ENCODE measurements at places on chromosomes 4 and X.

GRCh38 chrX:98029861-98030260 lies 1146.2 kb downstream of the RPA4 start:
- no peak overlapping the region for H3K27ac ChIP-seq
- H3K4me1 ChIP-seq = no peaks in the 10 kb centered on the region
- DNase-seq = no peak
- H3K27me3 ChIP-seq = no peaks in the 10 kb centered on the region
- H3K4me3 ChIP-seq = no peak overlapping the region
- no peaks in the 10 kb centered on the region for H3K36me3 ChIP-seq

- H3K4me3 ChIP-seq = no peak overlapping the region
- no peaks in the 10 kb centered on the region for H3K4me1 ChIP-seq
- no peak overlapping the region for H3K27ac ChIP-seq
- H3K36me3 ChIP-seq = no peaks in the 10 kb centered on the region
Observed at GRCh38 chr4:93061826-93062225, 758.1 kb downstream of the GRID2 start.

- no peaks in the 10 kb centered on the region for H3K27me3 ChIP-seq
- H3K4me3 ChIP-seq = no peak overlapping the region
- no peaks in the 10 kb centered on the region for H3K4me1 ChIP-seq
- no peak for DNase-seq
- H3K36me3 ChIP-seq = no peaks in the 10 kb centered on the region
- no peak overlapping the region for H3K27ac ChIP-seq
Observed at GRCh38 chr4:155564880-155565279, 101.8 kb upstream of the GUCY1A1 start.

GRCh38 chr4:174523025-174523693 lies 871 bp upstream of the HPGD start:
- peaks cover 10% of the 10 kb centered on the region for H3K27me3 ChIP-seq
- peaks cover 4% of the 10 kb centered on the region for H3K4me1 ChIP-seq
- H3K36me3 ChIP-seq = peaks cover 2% of the 10 kb centered on the region
- H3K27ac ChIP-seq = peak overlapping the region; percentile 85

GRCh38 chrX:19886883-19887531 lies 393 bp downstream of the SH3KBP1 start:
- peaks cover 2% of the 10 kb centered on the region for H3K36me3 ChIP-seq
- H3K4me3 ChIP-seq = peak overlapping the region; percentile 78
- DNase-seq = no peak
- H3K27ac ChIP-seq = no peak overlapping the region
- H3K4me1 ChIP-seq = peaks cover 38% of the 10 kb centered on the region
- H3K27me3 ChIP-seq = no peaks in the 10 kb centered on the region

DNA sequence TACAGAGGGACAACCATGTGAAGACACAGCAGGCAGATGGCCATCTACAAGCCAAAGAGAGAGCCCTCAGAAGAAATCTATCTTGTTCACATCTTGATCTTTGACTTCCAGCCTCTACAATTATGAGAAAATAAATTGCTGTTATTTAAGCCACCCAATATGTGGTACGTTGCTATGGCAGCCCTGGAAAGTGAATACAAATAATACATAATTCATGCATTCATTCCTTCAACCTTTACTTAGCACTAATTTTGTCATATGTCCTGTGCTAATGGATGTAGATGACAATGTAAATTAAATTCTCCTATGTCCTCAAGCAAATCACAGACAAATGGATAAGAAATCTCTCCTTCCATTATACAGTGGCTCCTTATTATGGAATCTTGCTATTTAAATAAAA lies 361.6 kb downstream of the PACRGL start:
- no peak overlapping the region for H3K4me3 ChIP-seq
- H3K27me3 ChIP-seq = no peaks in the 10 kb centered on the region

DNA sequence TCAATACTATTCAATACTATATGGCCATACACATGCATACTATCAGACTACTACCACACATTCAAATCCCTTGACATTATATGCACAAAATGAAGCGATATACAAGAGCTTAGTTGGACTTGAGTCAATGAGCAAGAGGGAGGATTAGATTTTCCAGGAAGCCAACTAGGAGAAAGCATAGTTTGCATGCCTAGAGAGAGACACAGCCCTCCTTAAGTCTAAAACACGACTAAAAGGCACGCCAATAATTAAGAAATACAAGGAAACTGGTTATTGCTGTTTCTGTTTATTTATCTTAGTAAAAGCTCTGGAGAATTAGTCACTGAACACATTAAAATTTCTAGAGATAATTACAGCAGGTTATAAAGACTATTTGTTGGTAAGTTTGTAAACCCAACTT lies 21.8 kb downstream of the MBNL3 start:
- H3K4me1 ChIP-seq = no peaks in the 10 kb centered on the region
- H3K27me3 ChIP-seq = no peaks in the 10 kb centered on the region
- H3K36me3 ChIP-seq = no peaks in the 10 kb centered on the region
- H3K4me3 ChIP-seq = no peak overlapping the region
- no peak for DNase-seq
- no peak overlapping the region for H3K27ac ChIP-seq

GRCh38 chr4:76883147-76883546 lies 14.8 kb downstream of the SOWAHB start:
- no peak for DNase-seq
- H3K36me3 ChIP-seq = no peaks in the 10 kb centered on the region
- peaks cover 2% of the 10 kb centered on the region for H3K27me3 ChIP-seq
- H3K4me1 ChIP-seq = no peaks in the 10 kb centered on the region
- no peak overlapping the region for H3K4me3 ChIP-seq

DNA sequence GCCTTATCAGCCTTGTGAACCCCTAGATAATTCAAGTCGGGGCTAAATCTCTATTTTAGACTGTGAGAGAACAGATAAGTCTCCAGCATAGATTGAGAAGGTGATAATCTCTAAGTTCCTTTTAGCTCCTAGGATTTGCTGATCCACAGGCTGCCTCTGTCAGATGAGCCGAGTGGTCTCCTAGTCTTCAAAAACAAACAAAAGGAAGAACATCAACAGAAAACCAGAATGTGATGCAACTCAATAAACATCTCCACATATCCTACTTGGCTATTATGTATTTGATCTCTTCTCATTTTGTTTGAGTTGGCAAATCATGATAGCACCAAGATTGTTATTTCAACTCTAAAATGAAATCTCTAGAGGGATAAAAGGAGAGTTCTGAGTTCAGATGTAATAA lies 88.4 kb upstream of the SLC7A11 start:
- no peak for DNase-seq
- H3K36me3 ChIP-seq = no peaks in the 10 kb centered on the region
- peaks cover 4% of the 10 kb centered on the region for H3K4me1 ChIP-seq
- H3K4me3 ChIP-seq = no peak overlapping the region

DNA sequence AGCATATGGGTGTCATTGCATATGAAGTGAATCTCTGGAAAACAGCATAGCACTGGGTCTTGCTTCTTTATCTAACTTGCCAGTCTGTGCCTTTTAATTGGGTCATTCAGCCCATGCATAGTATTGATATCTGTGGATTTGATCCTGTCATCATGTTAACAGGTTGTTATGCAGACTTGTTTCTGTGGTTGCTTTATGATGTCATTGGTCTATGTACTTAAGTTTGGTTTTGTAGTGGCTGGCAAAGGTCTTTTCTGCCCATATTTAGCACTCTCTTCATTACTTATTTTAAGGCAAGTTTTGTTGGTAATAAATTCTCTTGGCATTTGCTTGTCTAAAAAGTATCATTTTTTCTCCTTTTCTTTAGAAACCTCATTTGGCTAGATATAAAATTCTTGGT lies 221.1 kb upstream of the ITM2A start:
- no peaks in the 10 kb centered on the region for H3K36me3 ChIP-seq
- DNase-seq = no peak
- H3K4me1 ChIP-seq = no peaks in the 10 kb centered on the region
- H3K4me3 ChIP-seq = no peak overlapping the region
- no peak overlapping the region for H3K27ac ChIP-seq

DNA sequence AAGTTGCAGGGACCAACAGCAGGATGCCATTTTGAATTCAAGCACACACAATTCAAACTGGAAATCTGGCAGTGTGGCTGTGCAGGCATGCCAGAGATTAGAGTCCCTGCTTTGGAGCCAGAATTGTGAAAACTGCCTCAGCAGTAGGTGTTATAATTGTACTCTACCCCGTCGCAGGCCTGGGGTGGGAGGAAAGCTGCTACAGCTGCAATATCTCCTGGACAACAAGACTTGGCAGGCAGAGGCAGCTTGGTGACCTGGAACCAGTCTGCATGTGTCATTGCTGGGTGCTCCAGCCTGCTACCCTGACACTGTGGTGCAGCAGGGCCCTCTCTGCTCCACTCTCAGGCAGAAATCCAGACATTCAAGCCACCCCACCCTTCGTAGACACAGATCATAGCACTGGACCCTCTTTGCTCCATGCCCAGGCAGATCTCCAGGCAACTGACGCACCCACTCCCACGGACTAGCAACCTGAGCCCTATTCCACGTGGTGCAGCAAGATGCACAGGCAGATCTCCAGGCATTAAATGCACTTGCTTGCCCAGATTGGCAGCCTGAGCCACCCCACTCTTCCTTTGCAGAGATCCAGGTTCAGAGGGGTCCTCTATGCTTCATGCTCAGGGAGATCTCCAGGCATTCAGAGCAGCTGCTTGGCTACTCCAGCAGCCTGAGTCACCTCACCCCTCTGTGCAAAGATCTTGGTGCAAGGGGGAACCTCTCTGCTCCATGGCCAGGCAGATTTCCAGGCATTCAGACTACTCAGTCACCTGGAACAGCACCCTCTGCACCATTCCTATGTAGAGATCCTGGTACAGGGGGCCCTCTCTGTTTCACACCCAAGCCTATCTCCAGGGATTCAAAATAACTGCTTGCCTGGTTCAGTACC lies 140.5 kb downstream of the LRBA start:
- no peak overlapping the region for H3K27ac ChIP-seq
- no peaks in the 10 kb centered on the region for H3K27me3 ChIP-seq
- no peak overlapping the region for H3K4me3 ChIP-seq
- DNase-seq = no peak
- peaks cover 22% of the 10 kb centered on the region for H3K36me3 ChIP-seq

GRCh38 chrX:68711845-68712244 lies 64.4 kb downstream of the STARD8 start:
- H3K4me3 ChIP-seq = no peak overlapping the region
- no peaks in the 10 kb centered on the region for H3K27me3 ChIP-seq
- DNase-seq = no peak
- no peak overlapping the region for H3K27ac ChIP-seq
- H3K36me3 ChIP-seq = no peaks in the 10 kb centered on the region
- H3K4me1 ChIP-seq = no peaks in the 10 kb centered on the region

DNA sequence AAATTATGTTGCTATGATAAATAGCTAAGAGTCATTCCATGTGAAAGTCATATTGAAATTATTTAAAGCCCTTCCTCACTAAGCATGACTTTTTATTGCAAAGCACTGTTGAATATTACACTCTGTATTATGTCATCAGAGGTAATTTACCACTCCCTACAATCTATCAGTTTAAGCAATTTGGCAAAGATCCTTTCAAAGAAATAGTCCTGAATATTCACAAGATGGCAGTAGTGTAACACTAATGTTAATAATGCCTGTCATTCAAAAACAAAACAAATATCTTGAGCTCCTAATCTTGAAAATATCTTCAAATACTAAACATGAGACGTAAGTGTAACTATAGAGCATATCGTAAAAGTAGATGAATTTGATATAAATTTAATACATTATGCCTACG lies 208.6 kb upstream of the TECRL start:
- H3K36me3 ChIP-seq = no peaks in the 10 kb centered on the region
- no peak overlapping the region for H3K4me3 ChIP-seq
- no peaks in the 10 kb centered on the region for H3K4me1 ChIP-seq
- DNase-seq = no peak
- H3K27ac ChIP-seq = no peak overlapping the region

DNA sequence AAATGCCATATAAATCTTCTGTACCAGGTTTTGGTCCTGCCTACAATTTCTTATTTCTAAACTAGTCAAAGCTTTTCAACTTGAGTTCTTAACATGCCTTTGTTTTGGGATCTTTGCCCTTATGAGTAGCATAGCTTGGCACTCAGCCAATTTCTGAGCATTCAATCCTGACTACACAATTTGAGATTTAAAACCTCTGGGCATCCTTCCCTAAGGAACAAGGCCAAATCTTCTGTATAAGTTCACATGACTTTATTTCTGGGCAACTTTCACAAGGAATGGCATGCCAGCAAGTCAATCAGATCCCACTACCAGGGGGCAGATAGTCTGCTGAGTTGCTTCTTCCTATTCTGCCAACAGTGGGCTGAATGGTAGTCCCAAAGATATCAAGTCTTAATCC lies 254.2 kb downstream of the ADAMTS3 start:
- DNase-seq = no peak
- no peak overlapping the region for H3K27ac ChIP-seq
- H3K36me3 ChIP-seq = no peaks in the 10 kb centered on the region

DNA sequence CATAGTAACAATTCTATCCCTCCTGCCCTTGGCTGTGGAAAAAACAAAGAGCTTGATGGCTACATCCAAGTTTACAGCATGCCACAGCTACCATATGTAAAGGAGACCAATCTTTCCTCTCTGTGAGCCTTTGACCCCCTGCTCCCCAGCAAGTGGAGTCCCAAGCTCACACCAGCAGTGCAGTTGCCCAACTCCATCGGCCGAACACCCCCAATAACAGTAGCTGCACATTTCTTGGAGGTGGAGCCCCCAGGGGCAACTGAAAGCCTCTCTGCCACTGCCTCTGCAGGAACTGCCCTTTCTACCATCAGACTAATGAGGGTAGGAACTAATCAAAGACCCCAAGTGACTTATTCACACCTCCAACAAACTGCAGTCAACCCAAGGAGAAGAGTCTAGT lies 81.0 kb upstream of the TCEAL2 start:
- peaks cover 3% of the 10 kb centered on the region for H3K27me3 ChIP-seq
- H3K36me3 ChIP-seq = no peaks in the 10 kb centered on the region
- H3K4me3 ChIP-seq = no peak overlapping the region
- no peak for DNase-seq
- H3K4me1 ChIP-seq = no peaks in the 10 kb centered on the region
- H3K27ac ChIP-seq = no peak overlapping the region

DNA sequence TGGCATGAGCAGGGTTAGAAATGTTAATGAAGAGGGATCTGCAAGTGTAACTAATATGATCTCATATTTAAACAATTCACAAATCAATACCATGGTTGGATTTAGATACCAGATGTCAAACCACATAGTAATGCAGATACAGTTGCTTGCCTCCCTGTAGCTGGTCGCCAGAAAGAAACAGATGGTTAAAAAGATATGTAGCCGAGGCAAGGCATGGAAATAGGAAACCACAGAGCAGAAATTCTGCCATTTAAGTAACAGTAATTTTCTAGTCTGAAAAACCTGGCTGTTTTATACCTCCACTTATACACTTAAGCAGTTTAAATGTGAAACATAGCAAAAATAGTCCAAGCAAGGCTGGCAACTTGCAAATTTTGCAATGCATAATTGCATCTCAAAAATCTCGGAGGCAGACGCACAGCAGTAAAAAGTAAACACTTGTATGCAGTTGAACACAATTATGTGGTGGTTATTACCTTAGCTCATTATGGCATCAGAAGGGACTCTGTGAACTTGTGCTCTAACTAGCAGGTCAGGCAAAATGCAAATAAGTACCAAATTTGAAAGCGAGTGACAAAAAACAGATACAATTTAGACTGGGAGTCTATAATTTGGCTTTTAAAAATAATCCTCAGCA lies 126.8 kb downstream of the NAA11 start:
- no peaks in the 10 kb centered on the region for H3K36me3 ChIP-seq
- no peak for DNase-seq
- no peaks in the 10 kb centered on the region for H3K27me3 ChIP-seq
- H3K4me3 ChIP-seq = no peak overlapping the region
- no peak overlapping the region for H3K27ac ChIP-seq

- H3K4me3 ChIP-seq = no peak overlapping the region
- peaks cover 12% of the 10 kb centered on the region for H3K27me3 ChIP-seq
- H3K36me3 ChIP-seq = no peaks in the 10 kb centered on the region
- peak; percentile 2 for DNase-seq
- no peak overlapping the region for H3K27ac ChIP-seq
Observed at GRCh38 chrX:53481816-53482465, 47.8 kb upstream of the HSD17B10 start.
